ENCODE measurements at places on chromosomes 6 and 20.

- DNase-seq: no peak
Measured at GRCh38 chr6:17130786-17131185, 28.9 kb downstream of the STMND1 start.

- DNase-seq: no peak
Measured at GRCh38 chr6:22601984-22602383, 32.6 kb downstream of the HDGFL1 start.

GRCh38 chr6:40796260-40797221 lies 209.4 kb upstream of the LRFN2 start:
- no peak for DNase-seq

GRCh38 chr20:19498756-19499155 lies 259.3 kb upstream of the RIN2 start:
- no peak for DNase-seq

DNA sequence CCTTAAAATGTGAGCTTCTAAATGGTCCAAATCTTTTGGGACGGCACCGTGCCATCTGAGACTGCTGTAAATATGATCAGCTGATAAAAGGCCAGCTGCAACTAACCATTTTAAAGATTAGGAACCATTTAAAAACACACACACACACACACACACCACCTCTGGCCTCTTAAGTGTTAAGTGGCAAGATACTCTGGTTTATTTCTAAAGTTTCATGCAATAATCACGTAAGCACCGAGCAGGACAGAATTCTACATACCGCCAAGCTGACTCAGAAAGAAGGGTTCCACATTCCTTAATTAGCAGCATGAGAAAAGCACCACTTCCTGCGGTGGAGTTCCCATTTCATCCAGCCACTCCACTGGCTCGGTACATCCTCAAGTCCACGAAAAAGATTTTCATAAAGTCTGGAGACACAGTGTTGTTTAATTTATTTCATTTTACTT lies 17.8 kb upstream of the ZNF217 start:
- no peak for DNase-seq

DNA sequence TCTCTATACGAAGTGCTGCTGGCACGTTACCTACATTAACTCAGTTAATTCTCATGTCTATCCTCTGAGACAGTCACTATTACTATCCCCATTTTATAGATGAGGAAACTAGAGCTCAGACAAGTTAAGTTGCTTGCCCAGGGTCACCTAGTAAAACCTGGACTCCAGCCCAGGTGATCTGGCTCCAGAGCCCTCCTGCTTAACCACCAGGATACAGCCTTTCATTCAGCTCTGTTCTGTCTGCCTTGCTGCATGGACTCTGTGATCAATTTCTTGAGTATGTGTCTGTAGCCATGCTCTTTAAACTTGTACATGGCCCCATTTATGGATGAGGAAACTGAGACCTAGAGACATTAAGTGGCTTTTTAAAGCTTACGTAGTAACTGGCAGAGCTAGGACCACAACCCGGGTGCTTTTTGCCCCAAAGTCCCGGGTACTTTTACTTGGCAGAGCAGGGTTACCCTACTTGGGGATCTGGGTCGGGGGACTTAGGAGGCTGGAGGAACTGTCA lies 4.7 kb downstream of the CDKN1A start:
- no peak for DNase-seq

DNA sequence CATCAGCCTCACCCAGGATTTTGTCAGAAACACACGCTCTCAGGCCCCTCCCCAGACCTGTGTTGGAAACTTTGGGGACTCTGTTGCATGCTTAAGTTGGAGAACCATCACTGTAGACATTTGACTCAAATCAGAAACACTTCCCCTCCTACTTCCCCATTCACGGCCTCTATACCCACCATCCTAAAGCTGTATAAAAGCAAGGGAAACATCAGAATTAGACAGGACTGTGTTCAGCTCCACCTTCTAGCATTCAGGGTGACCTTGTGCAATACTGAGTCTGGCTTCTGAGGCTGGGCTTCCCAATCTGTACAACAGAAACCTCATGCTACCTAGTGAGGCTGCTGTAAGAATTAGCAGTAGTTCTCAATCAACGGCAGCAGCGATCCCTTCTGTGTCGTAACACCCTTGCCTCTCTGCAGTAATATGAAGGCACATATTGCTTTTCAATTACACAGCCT lies 252.3 kb downstream of the LY86 start:
- DNase-seq: no peak

- DNase-seq: no peak
Measured at GRCh38 chr6:148775161-148775560, 28.3 kb downstream of the UST start.

DNA sequence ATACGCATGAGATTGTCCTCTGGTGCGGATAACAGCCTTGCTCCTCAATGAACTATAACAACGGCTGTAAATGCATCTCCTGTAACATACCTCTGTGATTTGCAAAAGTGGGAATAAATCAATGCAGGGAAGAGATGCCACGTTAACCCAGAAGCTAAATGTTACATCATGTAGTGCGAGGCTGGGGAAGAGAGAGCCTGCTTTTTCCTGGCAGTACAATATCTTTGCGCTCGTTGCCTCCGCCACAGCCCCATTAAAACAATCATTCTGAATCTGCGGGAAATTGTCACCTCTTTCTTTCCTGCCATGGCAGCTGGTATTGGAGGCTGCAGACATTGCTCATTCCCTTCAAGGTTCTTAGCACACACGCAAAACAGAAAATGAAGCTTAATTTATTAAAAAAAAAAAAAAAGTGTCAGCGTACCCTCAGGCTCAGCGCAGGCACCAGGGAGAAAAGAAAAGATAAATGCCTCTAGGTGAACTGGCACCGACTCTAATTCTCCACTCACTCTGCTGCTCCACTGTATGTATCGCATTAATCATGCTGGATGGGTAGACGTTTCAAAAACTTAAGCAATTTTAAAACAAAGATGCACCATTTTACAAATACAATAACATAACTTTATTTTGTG lies 70.2 kb upstream of the TFB1M start:
- DNase-seq: no peak

DNA sequence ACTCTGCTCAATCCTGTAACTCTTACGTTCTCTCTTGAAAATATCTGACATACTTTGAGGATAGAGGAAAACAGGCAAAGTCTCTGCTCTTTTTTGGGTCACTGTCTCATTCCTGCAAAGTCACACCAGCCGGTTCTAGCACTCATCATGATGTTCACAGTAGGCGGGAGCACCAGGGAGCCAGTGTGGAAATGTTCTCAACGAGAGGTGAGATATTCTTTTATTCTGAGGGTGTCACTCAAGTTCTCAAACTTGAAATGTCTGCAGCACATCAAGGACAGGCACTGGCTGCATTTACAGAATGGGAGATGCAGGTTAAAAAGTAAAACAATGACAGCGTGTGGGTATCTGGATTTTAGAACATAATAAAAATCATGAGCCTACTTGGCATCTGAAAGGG lies 714.7 kb downstream of the QKI start:
- no peak for DNase-seq

GRCh38 chr6:12379181-12379580 lies 89.0 kb downstream of the EDN1 start:
- no peak for DNase-seq

DNA sequence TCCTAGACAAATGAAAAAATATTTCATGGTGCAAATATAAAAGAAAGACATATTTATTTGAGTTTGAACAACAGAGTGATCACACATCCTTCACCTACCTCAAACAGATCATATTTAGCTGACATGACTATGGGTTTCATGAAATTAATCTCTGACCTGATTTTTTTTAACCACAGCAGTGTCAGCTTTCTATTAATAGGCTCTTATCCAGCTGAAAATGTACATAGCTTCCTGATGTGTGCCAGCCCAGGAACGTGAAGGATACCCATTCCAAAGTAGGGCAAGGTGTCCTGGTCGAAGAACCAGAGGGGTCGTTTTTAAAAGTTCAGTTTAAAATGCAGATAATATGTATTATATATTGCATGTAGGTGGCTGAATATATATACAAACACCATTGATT lies 19.8 kb downstream of the TRDN start:
- DNase-seq: no peak

- DNase-seq: no peak
Measured at GRCh38 chr6:158503222-158503621, 56.7 kb upstream of the TMEM181 start.

GRCh38 chr6:141969201-141969600 lies 163.5 kb upstream of the GJE1 start:
- DNase-seq: no peak

GRCh38 chr20:10483691-10484090 lies 48.6 kb downstream of the SLX4IP start:
- no peak for DNase-seq
